Liver (tissue), 10 donors: ENCODE measurements at places on chromosomes 2 and 18.

GRCh38 chr2:231429152-231429551, 33.6 kb downstream of the B3GNT7 start:
- no peaks in the 10 kb centered on the region for H3K27me3 ChIP-seq
- H3K4me3 ChIP-seq, result no peak overlapping the region
- H3K36me3 ChIP-seq, result no peaks in the 10 kb centered on the region
- no peaks in the 10 kb centered on the region for H3K4me1 ChIP-seq

GRCh38 chr2:109472974-109473373, 140.8 kb downstream of the SEPTIN10 start:
- no peaks in the 10 kb centered on the region for H3K4me1 ChIP-seq
- H3K27me3 ChIP-seq, result no peaks in the 10 kb centered on the region
- no peak overlapping the region for H3K27ac ChIP-seq
- DNase-seq, result no peak

DNA sequence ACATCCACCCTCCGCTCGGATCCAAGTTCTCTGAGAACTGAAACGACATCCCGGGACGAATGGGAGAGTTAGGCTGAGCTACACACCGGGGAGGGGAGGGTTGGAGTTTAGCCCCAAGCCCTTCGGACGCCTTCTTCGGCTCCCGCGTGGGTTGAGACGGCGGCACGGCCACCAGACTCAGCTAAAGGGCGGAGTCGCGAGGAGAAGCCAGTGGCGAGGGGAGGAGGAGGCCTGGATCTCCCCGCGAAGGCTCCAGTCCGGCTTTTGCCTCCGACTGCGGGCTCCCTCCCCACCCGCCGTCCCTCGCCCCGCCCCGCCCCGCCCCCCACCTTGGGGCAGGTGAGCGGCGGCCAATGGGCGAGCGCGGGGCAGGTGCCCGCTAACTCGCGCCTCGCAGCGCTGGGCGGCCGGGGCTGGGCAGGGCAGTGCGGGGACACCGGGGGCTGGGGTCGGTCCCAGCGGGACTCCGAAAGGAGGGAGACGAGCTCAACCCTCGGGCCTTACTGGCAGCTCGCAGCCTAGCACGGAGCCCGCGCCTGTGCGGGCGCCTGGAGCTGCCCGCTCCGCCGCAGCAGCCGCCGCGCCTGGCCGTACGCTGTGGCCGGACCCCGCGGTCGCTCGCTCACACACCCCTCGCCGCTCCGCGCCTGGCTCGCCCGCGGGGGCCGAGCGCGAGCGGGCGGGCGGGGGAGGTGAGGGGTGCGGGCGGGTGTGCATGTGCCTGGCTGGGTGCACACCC, at the start of gene EMX1:
TSS of gene EMX1 (plus strand) at position 382 of the 739 bp plus-strand sequence. CDS start at position 716, 334 bp downstream.
- no peaks in the 10 kb centered on the region for H3K36me3 ChIP-seq
- peaks cover 27% of the 10 kb centered on the region for H3K4me1 ChIP-seq
- H3K27ac ChIP-seq, result no peak within 1 kb of the TSS
- no peak within 1 kb of the TSS for H3K4me3 ChIP-seq
- peaks cover 4% of the 10 kb centered on the region for H3K27me3 ChIP-seq
- peak; percentile 60 for DNase-seq

GRCh38 chr2:71798266-71799012, 345.1 kb downstream of the DYSF start:
- H3K36me3 ChIP-seq, result no peaks in the 10 kb centered on the region
- no peak overlapping the region for H3K4me3 ChIP-seq
- DNase-seq, result peak; percentile 50
- no peaks in the 10 kb centered on the region for H3K27me3 ChIP-seq
- H3K4me1 ChIP-seq, result peaks cover 2% of the 10 kb centered on the region
